ENCODE measurements at places on chromosomes 4 and X.
A peak's percentile ranks its signal among the peaks of the same experiment; 100 is the strongest.

DNA sequence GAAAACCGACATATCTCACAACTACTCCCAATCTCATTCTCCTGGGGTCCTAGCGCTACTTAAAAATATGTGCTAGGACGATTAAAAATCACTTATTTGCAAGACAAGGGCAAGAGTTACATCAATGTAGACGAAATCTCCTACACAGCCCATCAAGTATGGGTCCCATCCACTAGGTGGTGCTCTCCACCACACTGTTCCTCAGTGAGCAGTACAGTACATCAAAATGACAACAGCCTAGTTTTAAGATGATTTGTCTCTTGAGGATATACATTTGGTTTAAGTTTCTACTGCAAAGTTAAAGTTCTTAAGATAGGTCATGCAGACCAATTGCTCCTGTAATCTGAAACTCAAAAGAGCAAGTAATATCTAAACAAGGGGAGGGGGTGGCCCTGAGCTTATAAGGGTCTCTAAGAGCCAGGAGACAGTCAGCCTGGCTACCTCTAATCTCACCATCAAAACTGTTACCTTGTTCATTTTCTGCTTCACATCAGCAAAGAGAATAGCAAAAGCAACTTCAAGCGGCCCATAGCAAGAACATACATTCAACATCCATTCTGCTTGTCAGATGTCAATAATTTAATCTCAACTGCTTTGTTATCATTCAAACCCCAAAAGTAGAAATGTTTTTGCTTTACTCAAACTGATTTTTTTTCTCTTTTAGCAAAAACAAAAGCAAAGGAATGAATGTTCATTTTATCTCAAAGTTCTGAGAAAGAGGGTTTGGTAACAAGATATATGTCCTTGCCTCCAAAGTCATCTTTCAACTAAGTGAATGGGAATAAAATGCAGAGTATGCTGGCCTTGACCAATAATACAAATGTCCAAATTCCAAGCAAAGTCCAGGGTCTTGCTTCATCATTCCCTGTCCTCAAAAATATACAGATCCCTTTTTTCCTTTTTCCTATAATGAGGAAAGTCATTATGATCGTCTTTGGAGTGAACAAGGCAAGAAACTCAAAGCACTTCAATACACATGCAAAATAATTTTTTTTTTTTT is 53.1 kb downstream of the STX18 start:
- peak; percentile 72 for DNase-seq

GRCh38 chr4:106365613-106366012 is 3.0 kb downstream of the GIMD1 start:
- peak; percentile 94 for DNase-seq

- no peak for DNase-seq
Observed at GRCh38 chr4:152437561-152437960, 98.3 kb downstream of the FBXW7 start.

DNA sequence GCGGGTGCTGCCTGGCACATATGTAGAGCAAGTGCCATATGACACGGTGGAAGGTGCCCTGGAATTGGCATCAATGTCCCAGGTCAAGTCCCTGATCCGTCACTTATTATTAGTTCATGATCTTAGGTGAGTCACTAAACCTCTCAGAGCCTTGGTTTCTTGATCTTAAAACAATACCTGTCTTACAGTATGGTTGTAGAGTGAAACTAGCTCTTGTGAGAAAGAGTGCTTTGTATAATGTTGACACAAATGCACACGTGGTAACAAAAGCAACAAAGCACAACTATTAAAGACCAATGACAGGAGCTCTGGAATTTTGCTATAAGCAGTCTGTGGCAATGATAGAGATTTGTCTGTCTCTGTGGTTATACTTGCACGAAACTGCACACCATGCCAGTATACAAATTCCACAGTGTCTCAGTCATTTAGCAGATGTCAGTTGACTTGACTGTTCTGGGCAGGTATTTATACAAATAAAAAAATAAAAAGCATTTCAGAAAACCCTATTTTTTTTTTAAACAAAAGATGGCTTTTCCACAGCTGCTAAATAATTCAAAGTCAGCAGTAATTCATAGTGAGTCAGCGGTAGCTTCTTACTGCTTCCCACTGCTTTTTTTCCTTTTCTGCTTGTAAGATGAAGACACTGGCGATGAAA is 19.7 kb upstream of the ACSL1 start:
- DNase-seq = peak; percentile 49

DNA sequence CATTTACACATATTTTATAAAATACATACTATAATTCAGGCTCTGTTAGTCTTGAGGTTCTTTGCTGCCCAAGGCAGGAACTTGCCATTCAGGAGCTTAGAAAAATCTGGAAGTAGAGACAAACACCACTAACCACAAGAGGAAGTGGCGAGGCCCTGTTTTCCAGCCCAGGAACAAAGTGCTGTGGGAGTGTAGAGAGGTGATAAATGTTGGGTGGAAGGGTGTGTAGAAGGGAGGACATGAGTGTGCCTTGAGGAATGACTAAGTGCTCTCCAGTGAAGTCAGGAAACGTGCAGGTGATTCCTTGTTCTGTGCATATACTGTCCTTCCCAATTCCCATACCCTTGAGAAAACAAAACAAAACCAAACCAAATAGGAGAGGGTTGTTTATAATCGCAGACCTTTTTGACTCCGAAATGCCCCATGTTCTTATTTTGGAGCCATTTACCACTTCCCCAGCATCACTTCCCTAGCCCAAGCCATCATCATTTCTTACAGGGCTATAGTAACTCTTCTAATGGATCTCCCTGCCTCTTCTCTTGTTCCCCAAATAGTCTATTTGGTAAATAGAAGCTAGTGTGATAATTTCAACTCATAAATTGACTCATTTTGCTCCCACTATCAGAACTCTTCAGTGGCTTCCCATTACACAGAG is 83.2 kb downstream of the GPAT3 start:
- no peak for DNase-seq

DNA sequence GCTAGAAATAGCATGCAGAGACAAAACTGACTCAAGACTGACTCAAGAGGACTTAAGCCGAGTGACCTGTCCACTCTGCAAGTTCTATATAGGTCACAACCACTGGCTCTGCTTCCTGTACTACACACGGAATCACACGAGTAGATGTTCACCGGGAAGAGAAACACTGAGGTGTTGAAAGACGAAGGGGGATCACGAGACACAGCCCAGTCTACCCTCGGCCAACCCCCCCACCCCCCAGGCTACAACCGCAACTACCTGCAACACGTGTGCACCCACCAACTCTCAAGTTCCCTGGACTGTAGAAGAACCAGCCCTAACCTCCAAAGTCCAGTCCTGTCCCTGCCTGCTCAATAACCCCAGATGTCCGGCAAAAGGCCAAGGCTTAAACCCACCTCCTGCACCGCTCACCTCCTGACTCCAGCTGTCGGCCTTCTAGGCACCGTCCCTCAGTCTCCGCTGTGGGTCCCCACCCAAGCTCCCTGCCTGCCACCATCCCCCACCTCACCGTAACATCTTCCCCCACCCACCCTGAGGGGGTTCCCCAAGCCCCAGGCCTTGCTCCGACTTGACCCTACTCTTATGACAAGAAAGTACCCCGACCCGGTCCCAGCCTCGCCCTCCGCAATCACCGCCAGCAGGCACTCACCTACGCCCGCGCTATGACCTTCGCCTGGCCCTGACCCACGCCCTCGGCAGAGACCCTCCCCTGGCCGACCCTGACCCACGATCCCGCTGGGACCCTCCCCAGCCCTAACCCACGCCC is 739 bp downstream of the GAK start:
- DNase-seq = peak; percentile 11

- no peak for DNase-seq
Observed at GRCh38 chrX:65750674-65751469, 83.4 kb downstream of the MSN start.

DNA sequence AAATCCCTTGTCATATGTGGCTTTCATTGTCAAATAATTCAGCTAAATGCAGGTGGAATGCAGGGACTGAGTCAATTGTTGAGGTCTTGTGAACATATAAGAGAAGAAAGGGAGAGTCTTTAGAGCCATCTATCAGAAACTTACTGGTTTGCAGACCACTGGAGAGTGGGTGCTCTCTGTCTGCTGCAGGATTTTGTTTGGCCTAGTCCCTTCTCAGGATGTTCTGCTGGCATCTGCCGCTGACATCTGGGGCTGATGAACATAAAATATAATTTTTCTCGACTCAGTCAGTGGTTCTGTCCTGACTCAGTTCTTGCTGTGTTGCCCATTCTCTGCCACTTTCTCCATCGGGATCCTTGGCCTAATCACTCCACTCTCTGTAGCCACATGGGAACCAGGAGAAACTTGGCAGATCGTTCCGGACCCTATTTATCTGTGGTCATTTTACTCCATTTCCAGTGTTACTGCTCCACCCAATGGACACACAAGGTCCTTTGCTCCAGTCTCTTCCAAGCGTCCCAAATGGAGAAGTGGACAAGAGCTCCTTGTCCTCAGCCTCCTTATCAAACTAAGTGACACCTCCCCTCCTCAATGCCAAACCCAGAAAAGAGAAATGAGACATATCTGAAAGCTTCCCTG is 436.2 kb downstream of the FAT4 start:
- DNase-seq = peak; percentile 38

- DNase-seq = peak; percentile 71
Observed at GRCh38 chr4:111400741-111401140, 744.5 kb upstream of the FAM241A start.

DNA sequence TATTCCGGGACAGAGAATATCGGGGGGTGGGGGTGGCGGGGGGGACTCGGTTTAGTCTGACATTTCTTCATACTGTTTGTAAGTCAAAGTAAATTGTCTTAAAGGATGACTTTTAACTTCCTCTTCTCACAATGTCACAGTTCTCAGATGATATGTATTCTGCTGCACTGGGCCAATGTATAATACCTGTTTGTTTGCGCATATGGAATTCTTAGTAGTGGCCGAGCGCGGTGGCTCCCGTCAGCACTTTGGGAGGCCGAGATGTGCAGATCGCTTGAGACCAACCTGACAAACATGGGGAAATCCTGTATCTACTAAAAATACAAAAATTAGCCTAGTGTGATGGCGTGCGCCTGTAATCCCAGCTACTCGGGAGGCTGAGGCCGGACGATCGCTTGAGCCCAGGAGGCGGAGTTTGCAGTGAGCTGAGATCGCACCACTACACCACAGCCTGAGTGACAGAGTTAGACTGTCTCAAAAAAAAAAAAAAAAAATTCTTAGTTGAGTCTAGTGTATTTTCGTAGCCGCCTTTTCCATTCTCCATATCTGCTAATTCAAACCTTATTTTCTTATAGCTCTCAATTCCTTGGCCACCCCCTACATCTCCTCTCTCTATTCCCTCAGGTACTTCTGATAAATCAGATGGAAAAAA is 851 bp downstream of the POLR2B start:
- peak; percentile 46 for DNase-seq

DNA sequence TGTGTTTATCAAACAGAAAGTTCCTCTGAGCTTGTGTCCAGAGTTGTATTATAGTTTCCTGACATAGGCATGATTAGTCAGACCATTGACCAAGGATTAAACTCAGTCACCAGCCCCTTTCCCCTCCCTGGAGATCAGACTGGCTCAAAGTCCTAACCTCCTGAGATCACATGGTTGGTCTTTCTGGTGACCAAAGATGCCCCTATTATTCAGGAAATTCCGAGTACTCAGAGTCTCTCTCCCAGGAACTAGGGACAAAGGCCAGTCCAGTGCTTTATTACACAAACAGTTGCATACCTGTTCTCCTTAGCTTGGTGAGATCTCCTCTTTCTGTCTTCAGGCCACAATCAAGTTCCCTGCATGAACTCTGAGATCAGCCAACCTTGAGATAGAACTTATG is 14.5 kb upstream of the ENPP6 start:
- no peak for DNase-seq

DNA sequence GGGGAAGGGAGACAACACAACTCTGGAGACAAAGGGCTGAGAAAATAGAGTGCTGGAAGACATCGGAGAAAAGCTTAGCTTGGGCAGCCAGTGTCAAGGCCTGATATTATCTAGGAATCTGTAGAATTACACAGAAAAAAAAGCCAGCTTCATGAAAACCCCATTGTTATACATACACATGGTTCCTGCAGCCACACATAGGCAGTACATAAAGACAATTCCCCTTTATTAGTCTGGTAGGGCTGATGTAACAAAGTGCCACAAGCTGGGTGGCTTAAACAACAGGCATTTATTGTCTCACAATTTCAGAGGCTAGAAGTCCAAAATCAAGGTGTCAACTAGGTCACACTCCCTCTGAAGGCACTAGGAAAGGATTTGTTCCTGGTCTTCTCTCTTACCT is 503.5 kb downstream of the MID1IP1 start:
- DNase-seq = no peak

GRCh38 chrX:109943092-109943739 is 59.7 kb upstream of the TMEM164 start:
- DNase-seq = no peak

GRCh38 chr4:151206241-151207005 is 70.5 kb upstream of the PRSS48 start:
- DNase-seq = no peak

DNA sequence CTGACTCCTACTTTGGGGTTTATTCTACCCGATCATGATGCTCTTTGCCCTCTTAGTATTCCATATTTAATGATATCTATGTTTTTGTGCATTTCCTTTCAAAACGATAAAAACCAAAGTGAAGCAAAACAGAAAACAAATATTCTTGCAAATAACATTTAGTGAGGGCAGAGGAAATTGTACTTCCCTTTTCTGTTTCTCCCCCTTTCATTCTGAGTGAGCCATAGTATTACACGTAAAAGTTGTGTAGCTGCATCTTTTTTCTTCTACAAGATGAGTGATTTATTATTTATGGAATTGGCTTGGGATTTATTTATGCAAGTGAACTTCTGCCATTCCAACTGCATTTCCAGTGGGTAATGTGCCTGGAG is 109.9 kb downstream of the AFF2 start:
- no peak for DNase-seq

- peak; percentile 95 for DNase-seq
Observed at GRCh38 chr4:24778464-24779225, 16.7 kb upstream of the SOD3 start.

DNA sequence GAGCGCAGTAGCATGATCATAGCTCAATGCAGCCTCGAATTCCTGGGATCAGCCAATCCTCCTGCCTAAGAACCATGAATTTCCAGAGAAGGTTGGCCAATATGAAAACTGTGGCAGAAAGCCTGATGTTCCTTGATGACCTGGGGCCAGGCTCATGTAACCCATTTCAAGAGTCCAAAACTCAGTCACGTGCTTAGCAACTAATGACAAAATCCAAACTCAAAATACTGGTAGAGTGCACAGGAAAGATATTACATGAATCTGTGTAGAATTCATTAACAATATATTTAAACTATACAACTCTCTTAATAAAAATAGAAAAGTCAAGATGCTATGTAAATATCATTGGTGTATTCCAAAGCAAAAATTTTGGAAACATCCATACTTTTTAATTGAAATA is 265.7 kb upstream of the NDST3 start:
- DNase-seq = no peak
